ENCODE measurements at places on chromosomes 4 and X. TPM values are rescaled to one million over a fixed set of nuclear protein-coding genes. Genes with fewer than 3 reads are reported as not detected.
A peak's percentile ranks its signal among the peaks of the same experiment; 100 is the strongest.

DNA sequence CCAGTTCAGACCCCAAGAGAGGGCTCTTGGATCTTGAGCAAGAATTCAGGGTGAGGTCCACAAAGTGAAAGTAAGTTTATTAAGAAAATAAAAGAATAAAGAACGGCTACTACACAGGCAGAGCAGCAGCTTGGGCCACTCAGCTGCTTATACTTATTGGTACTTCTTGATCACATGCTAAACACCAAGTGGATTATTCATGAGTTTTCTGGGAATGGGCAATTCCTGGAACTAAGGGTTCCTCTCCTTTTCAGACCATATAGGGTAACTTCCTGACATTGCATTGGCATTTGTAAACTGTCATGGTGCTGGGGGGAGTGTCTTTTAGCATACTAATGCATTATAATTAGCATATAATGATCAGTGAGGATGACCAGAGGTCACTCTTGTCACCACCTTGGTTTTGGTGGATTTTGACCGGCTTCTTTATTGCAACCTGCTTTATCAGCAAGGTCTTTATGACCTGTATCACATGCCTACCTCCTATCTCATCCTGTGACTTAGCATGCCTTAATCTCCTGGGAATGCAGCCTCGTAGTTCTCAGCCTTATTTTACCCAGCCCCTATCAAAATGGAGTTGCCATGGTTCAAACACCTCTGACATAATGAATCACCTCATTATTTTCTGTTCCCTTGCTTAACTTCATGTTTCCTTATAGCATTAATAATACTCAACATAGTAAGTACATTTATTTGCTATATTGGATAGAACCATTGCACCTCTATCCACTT is 476.3 kb downstream of the DTHD1 start:
- DNase-seq, result no peak

The OSTC gene
- total RNA-seq, result 27.9 TPM

- no peak for DNase-seq
Observed at GRCh38 chrX:88613338-88613737, 133.7 kb upstream of the CPXCR1 start.

- no peak for DNase-seq
Observed at GRCh38 chrX:112636951-112637581, 42.7 kb downstream of the LHFPL1 start.

- peak; percentile 30 for DNase-seq
Observed at GRCh38 chr4:151718984-151719955, 41.5 kb downstream of the GATB start.

DNA sequence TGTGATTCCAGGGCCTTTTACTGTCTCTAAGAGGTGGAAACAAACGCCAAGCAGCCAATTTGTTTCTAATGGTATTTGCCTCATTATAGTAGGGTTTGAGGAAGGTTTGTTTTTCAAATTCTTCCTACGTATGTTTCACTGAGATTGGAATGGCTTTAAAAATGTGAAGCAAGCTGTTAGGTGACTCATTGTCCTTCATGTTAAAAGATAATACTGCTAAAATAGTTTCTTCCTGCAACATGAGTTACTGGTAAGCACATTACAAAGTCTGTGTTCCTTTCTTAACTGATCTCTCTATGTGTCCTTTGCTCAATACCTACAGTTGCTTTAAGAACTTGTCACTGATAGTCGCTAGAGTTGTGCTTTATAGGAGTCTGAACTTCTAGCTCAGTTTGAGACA is 1183.9 kb downstream of the RPA4 start:
- DNase-seq, result no peak

The TMEM129 gene
- 45.6 TPM for total RNA-seq

GRCh38 chr4:166512267-166512666 is 639.2 kb downstream of the TLL1 start:
- no peak for DNase-seq

The MAGEA12 gene
- not detected for total RNA-seq

- no peak for DNase-seq
Observed at GRCh38 chr4:78766026-78766425, 10.1 kb upstream of the BMP2K start.

- DNase-seq, result no peak
Observed at GRCh38 chr4:55363691-55364351, 17.8 kb downstream of the SRD5A3 start.

DNA sequence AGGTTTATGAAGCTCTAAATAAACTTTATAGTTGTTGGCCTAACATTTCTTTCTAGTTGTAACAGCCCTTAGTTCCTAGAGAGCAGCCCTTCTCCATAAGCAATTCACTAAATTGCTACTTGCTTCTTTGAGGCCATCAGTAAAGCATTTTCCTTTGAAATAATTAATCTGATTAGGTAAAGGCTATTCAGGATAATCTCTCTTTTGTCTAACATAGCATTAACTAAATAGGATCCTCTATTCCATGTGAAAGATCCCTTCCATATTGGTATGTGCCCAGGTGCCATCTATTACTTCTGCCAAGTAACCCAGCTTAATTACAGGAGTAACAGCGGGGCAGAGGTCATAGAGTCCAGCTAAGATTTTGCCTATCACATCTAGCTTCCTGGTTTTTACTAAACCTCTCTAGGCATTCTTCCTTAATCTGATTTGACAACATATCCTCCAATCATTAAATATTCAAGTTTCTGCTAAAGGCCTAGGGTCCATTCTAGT is 1408.0 kb downstream of the PCDH18 start:
- no peak for DNase-seq

The SPIN2A gene
- 0.31 TPM for total RNA-seq

DNA sequence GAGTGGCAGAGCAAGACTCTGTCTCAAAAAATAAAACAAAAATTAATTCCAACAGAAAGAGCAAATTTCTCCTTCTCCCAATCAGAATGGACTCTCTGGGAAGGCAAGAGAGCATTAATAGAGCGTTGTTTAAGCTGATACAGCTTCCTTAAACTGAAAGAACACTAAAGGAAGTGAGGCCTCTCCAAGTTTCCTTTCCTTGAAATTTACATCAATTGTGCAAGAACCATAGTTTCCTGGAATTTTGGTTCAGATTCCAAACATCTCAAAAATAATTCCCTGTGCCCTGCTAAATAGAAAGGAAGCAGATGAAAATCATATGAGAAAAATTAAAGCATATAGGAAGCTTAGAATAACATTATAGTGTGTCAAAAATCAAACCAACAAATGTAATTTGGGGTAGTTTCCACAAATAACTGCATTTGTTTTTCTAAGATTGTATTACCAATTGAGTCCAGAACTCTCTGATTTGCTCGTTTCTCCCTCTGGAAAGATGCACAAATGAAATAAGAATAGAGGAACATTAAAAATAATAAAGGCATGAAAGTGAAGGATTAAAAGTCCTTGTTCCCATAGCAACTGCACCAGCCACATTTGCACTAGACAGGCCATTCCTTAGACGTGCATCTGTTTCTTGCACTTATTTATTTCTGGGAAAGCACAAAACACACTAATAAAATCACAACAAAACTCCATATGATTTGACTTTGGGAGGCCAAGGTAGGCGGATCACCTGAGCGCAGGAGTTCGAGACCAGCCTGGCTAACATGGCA is 3.7 kb upstream of the FAM241A start:
- DNase-seq, result no peak

GRCh38 chr4:42142591-42142990 is 9.9 kb downstream of the BEND4 start:
- DNase-seq, result no peak

The DCLK2 gene
- 33.4 TPM for total RNA-seq

GRCh38 chr4:109432696-109433095 is 919 bp upstream of the SEC24B start:
- no peak for DNase-seq

GRCh38 chrX:107669261-107669660 is 41.0 kb downstream of the PRPS1 start:
- DNase-seq, result no peak

DNA sequence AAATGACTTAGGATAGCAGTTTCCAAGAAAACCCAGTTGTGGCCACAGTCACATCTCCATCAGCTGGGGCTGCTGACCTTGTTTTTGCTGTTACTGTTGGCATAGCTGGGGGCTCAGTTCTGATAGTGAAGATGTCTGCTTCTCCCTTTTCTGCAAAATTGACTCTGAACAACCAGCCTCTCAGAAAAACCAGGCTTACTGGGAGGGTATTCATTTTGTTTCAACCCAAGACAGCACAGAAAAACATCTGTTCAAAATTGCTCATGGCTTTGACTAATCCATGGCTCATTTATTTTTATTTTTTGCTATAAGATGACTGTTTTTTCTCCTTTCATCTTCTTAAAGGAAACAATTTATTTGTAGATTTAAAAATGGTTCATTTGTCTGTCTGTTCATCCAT is 53.1 kb downstream of the RASL11B start:
- no peak for DNase-seq

The NRK gene
- total RNA-seq, result 1.8 TPM

DNA sequence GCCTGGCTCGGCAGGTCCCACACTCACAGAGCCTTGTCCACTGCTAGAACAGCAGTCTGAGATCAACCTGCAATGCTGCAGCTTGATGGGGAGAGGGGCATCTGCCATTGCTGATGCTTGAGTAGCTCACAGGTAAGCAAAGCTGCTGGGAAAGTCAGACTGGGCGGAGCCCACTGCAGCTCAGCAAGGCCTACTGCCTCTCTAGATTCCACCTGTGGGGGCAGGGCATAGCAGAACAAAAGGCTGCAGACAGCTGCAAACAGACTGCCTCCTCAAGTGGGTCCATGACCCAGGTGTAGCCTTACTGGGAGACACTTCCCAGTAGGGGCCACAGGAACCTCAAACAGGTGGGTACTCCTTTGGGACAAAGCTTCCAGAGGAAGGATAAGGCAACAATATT is 110.6 kb upstream of the ADAMTS3 start:
- no peak for DNase-seq
